ENCODE measurements at places on chromosomes 4 and X.

GRCh38 chr4:75822416-75822815 is 79.8 kb downstream of the PPEF2 start:
- no peak for ATAC-seq

- ATAC-seq, result no peak
Measured at GRCh38 chr4:183984566-183984965, 79.5 kb downstream of the STOX2 start.

DNA sequence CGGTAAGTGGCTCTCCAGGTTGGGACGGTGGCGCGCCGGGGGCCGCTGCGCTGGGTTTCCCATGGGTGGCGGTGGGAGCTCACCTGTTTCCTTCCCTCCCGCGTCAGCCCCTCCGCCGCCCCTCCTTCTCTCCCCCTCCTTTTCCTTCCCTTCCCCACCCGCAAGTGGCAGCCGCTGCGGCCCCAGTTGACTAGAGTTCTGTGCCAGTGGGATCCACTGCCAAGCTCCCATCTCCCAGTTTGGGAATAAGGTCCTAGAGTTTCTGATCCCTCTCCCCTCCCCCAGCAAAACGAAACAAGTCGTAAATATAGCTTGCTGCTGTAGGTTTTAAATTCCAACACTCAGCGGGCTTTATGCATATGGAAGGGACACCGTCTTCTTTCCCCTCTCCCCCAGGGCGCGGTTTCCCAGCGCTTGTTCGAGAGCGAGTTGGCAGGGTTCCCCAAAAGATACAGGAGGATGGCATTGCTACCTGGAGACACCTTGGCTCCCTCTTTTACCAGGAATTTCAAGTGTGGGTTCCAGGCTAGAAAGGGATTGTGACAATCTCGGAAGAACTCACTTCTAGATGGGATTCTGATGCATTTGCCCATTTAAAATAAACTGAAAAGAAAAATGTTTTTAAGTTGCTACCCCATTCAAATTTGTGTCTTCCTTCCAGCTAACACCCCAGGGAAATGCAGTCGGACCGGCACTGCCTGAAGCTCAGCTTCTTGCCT is 1.2 kb downstream of the TLL1 start:
- no peak for ATAC-seq

DNA sequence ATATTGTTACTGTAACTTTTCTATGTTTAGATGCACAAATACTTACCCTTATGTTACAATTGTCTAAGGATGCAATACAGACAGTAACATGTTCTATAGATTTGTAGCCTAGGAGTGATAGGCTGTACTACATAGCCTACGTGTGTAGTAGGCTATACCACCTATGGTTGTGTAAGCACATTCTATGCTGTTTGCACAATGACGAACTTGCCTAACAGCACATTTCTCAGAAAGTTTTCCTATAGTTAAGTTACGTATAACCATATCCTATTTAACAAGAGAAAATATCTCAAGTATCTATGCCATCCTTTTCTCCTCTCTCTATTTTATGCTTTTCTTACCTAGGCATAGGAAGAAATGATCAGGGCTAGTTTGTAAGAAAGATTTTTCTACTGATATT is 710.8 kb upstream of the HTR2C start:
- no peak for ATAC-seq

DNA sequence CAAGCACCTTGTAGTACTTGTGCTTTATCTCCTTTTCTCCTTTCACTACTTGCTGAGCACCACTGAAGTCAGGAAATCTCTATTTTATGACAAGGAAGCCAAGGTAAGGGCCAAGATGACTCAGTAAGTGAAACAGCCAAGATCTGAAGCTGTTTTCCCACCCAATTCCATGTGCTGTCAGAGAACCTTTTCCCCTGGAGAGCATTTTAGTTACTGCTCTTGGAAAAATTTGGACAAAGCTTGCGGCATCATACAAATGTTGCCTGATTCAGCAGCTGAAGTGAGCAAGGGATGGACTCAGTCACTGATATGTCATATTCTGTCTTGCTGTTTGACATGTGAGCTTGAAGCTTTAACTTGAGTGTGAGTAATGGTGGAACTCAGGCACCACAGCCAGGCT is 391.4 kb downstream of the RAB28 start:
- no peak for ATAC-seq

GRCh38 chr4:57129477-57129876 is 19.3 kb upstream of the IGFBP7 start:
- ATAC-seq, result no peak

DNA sequence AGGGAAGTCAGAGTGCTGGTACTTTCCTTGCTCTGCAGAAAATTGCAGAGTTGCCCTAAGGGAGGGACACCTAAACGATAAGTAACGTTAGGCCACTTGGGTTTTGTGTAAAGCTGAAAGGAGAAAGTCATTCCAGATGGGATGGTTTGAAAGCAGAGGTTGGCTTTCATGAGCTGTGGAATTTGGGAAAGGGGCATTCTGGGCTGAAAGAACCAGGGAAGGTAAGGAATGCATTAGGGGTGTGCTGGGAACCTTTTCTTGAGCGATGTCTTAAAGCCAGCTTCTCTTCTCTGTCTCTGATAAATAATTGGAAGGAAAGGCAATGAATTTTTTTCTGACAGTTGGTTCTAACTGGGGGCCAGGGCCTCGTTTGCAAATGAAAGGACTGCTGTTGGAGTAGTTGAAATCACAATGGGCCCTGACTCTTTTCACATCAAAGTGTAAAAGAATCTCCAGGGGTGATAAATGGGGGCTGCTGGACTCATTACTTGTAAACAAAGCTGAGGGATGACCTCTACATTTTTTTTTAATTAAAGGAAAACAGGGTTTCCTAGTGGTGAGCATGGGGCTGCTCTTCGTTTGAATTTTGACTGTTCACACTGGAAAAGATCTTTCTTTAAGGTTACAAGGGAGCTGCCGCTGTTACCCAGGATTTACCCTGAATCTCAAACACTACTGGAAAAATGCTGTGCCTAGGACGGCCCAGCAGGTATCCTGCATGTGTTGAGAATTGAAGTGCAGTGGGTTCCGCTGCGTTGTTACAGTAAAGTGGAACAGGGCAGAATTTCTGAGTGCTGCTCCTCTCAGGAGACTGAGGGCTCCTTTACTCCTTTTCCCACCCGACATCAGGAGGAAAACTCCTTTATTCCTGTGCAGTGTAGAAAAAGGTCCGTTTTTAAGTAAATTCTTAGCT is 25.0 kb downstream of the AFF1 start:
- no peak for ATAC-seq

DNA sequence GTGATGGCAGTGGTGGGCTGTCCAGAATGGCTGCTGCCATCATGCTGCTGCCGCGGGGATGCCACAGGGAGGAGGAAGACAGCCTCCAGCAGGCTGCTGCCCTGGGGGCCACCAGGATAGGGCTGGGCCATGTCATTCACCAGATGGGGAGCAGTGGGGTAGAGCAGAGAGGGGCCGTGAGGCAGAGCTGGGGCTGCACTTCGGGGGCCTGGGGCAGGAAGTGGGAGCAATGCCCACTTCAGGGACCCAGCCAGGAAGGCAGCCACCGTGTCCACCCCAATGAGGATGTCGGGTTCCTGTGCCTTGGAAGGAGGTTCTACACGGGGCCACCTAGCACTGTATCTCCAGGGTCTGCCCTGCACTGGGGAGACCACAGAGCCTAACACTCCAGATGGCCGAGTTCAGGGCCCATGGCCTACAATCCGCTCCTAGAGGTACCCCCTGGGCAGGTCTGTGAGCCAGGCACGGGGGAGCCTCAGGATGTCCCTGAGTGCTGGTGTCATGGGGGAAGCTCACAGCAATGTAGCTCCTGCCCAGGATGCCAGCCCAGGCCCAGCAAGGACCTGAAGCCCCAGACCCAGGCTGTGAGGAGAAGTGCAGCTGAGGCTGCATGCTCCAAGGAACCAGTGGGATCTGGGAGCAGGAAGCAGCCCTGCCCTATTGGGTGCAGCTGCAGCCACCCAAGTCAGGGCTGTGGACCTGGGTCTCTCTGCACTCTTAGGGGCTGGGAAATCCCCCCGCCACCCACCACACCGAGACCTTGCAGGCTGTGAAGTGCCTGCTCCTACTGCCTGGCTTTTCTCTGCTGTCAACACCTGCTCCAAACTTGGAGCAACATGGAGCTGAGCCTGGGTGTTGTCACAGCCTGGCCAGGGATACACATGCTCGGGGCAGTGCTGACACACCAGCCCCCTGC is 140.3 kb downstream of the PDHA2 start:
- ATAC-seq, result no peak

DNA sequence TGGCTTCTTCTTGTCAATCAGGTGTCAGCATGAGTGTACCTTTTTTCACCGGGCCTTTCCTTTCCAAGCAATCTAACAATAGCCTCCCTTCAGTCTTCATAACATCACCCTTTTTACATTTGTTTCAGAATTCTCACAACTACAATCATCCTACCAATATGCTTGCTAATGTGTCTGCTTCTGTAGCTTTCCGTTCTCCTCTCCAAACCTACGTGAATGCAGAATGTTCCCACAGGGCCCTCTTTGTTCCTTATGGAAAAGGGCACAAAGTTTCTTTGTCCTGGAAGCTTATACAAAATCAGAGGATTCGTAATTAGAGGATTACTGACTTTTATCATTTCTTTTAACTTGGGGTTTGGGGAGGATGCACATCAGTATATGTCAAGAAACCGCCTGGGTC is 461.8 kb downstream of the CENPC start:
- no peak for ATAC-seq

GRCh38 chr4:164524789-164525188 is 229.1 kb upstream of the SMIM31 start:
- no peak for ATAC-seq

DNA sequence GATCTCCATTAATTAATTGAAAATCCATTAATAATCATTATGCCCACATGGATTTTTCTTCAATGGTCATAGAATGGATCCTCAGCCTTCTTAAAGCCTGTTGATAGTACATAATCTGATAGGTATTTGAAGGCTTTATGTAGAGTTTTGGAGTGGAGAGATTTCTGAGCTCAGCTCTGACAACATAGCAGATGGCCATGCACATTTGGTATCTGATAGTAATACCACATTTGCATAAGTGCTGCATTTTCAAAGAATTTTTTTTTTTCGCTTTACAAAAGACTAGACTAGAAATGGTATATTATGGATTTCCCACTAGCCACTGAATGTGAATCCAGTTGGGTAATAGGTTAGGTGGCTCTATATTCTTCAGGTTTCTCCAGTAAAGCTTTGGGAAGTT is 440.6 kb downstream of the FGF13 start:
- ATAC-seq, result no peak

Measured in SK-N-SH treated with all-trans-retinoic acid at 6 μM for 48 hours (cell line).